CD4-positive, alpha-beta T cell treated with Interleukin-17A for 4 hours (primary cell): ENCODE measurements at places on chromosomes 1 and 21.

- no peak for DNase-seq
Measured at GRCh38 chr21:29657240-29657989, 282.4 kb downstream of the GRIK1 start.

GRCh38 chr1:65979136-65980044, 186.7 kb downstream of the PDE4B start:
- no peak for DNase-seq

GRCh38 chr1:21939650-21940374, 2.7 kb upstream of the HSPG2 start:
- no peak for DNase-seq

DNA sequence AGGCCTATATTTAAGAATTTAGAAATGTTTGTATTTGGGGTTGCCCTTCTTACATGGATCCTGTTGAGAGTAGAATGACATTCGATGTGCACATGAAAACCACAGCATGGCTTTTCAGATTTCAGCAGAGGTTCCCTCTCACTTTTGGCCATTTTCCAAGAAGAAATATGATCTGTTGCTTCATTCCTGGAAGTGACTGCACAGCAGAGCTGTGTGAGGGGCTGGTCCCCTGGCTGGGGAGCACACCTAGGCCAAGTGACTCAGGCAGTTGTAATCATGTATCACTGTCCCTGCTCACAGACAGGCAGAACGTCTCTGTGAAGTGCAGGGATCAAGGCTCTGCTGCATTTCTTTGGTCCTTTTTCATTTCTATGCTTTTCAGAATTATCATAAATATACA, 32.3 kb downstream of the AGT start:
- no peak for DNase-seq

DNA sequence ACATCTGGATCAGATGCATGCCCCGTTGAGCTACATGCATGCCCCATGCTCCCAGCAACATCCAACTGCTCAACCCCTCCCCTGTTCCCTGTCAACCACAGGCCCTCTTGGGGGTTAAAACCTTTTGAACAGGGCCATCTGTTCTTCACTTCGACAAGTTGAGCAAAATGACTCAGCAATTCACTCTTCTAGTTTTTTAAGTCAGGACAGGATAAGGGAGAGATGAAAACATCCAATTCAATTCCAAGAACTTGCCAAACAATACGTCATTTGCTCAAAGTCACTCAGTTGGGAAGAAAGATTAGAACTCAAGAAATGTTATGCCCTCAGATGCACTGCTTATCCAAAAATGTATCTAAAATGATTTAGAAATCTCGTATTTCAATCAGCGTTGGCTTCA, 46.1 kb upstream of the MTF2 start:
- DNase-seq: no peak

DNA sequence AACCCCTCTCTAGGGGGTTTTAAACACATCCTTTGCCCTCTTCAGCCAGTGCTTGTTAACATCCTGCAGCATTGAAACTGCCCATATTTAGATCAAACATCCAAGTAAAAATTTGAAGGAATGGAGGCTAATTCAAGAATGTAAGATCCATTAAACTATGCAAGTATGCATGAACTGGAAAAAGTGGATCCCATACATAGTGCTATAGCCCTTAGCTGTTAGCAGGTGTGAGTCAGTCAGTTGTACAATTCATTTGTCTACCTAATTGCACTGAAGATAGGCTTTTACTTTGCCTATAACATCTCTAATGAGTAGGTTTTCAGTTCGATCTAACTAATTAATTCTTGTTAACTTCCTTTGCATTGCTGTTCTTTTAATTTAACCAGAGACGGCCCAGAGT, 270.9 kb downstream of the LMO4 start:
- DNase-seq: no peak

DNA sequence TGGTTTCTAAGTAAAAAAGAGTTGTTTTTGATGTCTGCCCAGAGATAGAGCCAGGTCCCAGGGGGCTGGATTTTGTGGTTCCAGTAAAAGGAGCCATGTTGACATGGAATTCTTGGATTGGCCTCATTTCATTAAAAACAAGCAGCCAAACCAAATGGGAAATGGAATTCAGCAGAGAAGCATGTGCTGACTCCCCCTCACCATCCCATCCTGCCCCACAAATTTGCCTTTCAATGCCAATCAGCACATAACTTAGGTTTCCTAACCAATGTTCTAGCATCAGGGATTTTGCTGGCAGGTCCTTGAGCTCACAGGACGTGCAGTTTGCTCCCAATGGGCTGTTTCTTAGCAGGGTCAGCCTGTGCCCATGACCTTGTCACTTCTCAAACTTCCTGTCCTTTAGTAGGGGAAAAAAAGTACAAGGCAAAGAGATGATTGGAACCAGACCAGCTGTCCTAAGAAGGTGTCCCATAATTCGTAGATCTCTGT, 101.5 kb upstream of the GADD45A start:
- DNase-seq: no peak

DNA sequence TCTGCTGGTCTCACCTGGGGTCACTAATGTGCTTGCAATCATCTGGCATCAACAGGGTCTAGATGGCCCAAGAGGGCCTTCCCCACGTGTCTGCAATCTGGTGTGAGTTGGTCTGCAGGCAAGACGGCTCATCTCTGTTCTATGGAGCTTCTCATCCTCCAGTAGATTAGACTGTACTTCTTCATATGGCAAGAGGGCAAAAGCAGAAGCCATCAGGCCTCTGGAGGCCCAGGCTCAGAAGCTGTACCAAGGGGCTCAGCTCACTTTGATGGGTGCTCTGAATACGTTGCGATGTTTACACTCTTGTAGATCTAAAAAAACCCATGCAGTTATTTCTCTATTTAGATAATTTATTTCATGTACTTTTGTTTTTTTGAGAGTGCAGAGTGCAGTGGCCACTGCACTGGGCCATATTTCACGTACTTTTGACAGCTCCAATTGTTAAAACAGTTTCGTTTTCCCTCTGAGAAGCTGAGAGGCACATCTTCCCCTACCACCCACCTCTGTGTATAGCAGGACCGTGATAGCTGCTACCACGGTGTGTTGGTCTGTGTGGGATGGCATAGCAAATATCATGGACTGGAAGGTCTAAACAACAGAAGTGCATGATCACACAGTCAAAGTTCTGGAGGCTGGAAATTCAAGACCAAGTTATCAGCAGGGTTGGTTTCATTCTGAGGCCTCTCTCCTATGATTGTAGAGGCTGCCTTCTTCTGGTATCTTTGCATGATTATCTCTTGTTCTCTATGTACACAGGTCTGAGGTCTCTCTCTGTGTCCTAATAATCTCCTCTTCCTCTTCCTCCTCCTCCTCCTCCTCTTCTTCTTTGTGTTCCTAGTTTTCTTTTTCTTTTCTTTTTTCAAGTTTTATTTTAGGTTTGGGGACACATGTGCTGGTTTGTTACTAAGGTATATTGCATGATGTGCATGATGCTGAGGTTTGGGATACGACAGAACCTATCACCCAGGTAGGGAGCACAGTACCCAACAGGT, 17.0 kb downstream of the CITED4 start:
- peak; percentile 12 for DNase-seq

DNA sequence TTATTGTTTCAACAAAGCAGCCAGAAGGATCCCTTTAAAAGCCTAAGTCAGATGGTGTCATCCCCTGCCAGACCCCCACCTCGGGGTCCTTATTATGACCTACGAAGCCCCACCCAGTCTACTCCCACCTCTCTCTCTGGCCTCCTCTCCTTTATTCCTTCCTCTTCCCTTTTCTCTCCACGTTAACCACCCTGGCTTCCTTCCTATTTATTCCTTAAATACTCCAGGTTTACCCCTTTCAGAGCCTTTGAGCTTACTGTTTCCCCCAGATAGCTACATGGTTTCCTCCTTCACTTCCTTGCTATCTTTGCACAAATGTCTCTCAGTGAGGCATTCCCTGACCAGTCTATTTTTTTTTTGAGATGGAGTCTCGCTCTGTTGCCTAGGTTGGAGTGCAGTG, 12.0 kb upstream of the SLC9A1 start:
- no peak for DNase-seq

- no peak for DNase-seq
Measured at GRCh38 chr1:233105225-233105624, 154.8 kb downstream of the NTPCR start.

GRCh38 chr1:65769636-65770035, 23.1 kb upstream of the PDE4B start:
- DNase-seq: no peak

DNA sequence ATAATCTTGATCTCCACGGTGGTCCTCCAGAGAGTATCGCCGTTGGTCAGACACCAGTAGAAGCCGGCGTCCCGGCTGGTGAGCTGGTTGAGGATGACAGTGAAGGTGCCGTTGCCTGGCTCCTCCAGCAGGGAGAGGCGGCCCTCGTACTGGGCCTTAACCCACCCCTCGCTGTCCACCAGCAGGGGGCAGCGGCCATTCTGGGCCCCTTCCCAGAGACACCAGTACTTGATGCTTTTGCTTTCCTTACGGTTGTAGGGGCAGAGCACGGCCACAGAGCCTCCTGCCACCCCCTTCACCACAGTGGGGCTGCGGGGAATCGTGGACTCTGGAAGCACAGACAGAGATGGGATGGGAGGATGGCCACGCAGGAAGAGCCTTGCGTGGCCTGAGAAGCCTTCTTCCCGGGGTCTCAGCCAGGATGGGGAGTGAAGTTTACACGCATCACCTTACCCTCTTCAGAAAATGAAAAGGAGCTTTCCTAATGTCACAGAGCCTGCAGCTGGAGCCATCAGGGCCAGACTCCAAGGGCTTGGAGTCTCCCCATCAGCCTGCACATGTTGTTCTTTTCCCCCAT, 10.7 kb downstream of the PIGR start:
- peak; percentile 58 for DNase-seq

DNA sequence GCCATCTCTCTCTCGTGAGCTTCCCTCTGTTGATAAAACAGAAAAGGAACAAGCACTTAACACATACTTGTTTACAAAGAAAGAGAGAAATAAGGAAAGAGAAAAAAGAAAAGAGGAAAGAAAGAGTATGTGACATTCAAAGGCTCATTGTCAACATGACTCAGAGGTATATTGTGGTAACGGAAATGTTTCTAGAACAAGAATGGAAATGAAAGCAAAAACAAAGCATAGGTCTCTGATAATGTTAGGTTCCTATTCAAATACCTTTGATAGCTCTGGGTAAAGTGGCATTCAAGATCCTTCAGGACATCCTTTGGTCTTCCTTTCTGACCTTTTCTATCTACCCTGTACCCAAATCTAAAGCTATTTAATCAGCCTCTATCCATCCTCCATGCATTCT, 67.4 kb upstream of the DMRTA2 start:
- no peak for DNase-seq

GRCh38 chr21:17768840-17769446, 50.2 kb downstream of the C21orf91 start:
- DNase-seq: no peak

DNA sequence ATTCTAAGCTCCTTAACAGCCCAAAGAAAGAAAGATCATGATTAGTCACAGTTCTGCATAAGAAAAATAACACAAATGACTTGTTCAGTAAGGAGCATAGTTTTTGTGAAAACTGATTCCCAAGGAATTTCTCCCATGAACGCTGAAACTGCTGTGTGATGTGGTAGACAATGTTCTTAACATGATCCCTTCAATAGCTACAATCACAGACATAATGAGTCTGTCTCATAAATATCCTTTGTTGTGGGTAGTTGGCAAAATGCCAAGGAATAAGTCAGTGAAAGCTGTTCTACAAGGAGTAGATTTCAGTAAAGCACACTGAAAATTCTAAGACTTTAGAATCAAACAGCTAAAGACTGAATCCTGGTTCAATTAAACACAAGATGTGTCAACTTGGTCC, 404.8 kb downstream of the HLX start:
- DNase-seq: no peak

- DNase-seq: no peak
Measured at GRCh38 chr1:57309630-57310029, 114.2 kb downstream of the DAB1 start.

DNA sequence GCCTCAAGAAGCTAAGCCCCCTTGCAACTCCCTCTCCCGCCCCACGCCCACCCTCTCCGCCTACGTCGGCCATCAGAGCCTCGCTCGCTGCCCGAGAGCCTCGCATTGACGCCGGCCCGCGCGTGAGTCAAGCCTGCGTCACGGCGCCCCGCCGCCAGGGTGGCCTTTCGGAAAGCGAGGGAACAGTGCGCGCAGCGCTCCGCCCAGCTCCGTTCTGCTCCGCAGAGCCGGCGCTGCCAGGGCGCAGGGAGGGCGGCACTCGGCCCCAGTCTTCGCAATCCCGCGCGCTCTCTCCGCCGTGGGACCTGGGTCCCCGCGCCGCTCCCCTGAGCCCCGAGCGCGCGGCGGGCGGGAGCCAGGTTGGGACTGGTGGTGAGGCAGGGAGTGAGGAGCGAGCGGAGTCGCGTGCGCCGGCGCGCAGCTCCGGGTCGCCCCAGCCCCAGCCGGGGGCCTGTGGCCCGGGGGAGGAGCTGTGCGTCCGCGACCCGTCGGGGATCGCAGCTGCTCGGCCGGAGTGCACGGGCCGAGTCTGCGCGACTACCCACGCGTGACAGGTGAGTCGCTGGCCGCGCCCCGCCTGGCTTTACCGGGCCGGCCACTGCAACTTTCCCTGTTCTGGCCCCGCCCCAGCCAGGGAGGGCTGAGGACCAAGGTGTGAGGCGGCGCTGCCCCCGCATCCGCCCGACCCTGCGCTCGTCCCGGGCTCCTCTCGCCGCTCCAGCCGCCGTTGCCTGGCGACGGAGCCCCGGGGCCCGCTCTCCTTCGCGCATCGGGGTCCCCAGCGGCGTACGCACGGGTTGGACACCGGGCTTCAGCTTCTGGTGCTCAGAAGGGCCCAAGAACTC, at the start of gene SLC6A17:
SLC6A17 (plus strand) TSS at position 165 of the 845 bp plus-strand sequence. CDS start 16,436 bp downstream, outside the sequence.
- no peak for DNase-seq

- no peak for DNase-seq
Measured at GRCh38 chr1:111826278-111826677, 70.6 kb downstream of the DDX20 start.

GRCh38 chr1:74010206-74010605, 187.8 kb downstream of the LRRIQ3 start:
- no peak for DNase-seq

DNA sequence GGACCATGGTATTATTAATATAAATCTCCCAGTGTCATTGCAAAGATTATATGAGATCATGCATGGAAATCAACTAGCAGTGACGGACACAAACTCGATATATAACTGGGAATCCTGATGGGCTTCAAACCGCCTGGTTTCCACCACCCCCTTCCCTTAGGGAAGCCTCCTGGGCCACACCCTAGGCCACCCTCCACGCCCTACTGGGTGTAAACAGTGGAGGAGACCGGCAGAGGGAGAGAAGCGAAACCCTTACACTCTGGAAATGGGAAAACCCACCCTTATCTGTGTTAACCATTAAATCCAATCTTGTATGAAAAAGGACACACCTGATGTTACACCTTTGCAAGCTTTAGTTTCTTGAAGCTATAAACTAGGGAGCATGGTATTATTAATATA, 595 bp upstream of the ZNHIT6 start:
- DNase-seq: no peak

DNA sequence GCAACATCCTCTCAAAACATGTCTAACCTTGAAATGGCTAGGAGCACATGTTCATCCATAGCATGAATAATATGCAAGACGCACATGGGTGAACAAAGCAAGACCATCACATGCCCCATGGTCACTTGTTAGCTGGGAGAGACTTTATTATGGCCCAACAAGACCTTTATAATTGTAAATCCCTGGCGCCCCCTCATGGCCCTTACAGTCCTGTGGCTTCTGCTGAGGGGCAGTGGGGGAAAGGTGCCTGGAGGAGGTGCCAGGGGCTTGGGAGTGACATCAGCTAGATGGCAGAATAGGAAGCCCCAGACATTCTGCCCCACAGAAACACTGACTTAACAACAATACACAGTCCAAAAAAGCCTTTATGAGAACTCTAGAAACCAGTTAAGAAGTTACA, 51.7 kb downstream of the CSMD2 start:
- DNase-seq: no peak

GRCh38 chr1:45796946-45797345, 6.5 kb upstream of the MAST2 start:
- no peak for DNase-seq
